DND-41 (cell line): ENCODE measurements at places on chromosomes 2 and 18.

- DNase-seq = no peak
These were observed 474.1 kb downstream of the IRS1 start for GRCh38 chr2:226325526-226325925.

- DNase-seq = no peak
These were observed 109.8 kb upstream of the ZNF516 start for GRCh38 chr18:76604935-76605240.

- no peak for DNase-seq
These were observed 33.0 kb upstream of the ACAA2 start for GRCh38 chr18:49846361-49846662.

- peak; percentile 53 for DNase-seq
These were observed 91.7 kb downstream of the DTNA start for GRCh38 chr18:34801774-34802173.

GRCh38 chr2:101823859-101824258, 126.4 kb downstream of the MAP4K4 start:
- DNase-seq = no peak

DNA sequence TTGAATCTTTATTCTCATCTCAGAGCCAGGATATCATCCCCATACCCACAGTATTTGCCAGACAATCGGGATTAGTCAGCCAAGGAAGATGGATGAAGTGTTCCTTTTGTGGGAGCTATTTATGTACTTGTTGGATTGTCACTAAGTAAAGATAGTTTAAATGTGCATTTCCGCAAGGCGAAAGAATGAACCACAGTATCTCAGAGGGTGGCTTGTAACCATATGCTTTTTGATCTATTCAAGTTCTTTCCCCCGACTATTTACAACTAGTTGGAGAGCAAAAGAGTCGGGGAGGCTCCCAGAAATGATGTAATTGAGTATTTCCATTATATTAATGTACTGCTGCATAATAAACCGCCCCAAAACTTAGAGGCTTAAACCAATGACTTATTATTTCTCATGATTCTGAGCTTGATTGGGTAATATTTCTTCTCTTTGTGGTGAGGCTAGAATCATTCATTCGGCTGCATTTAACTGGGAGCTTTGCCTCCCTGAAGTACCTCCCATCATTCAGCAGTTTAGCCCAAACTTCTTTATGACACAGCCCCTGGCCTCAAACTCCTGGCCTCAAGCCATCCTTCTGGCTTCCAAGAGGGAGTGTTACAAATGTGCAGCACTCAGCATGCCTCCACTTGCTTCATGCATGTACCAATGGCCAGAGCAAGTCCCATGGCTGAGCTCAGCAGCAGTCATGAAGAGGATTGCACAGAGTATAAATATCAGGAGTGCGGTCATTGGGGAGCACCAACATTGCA, 423.7 kb downstream of the METTL4 start:
- DNase-seq = no peak

DNA sequence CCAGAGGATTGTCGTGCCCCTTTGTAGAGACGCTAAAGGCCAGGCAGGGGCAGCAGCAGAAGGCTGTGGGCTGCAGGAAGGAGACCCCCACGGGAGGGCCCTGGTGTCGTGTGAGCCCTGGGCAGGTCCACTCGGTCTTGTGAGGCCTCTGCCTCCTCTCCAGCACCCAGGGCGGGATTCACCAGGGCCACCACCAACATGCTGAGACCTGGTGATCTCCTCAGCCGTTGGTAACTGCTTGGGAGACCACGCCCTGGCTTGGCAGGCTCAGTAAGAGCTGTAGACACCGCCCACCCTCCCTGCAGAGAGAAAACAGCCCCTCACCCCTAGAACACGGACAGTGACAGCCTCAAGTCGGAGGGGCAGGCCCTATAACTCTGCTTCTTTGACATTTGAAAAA, 21.1 kb downstream of the MBP start:
- peak; percentile 43 for DNase-seq

- no peak for DNase-seq
These were observed at the start of gene VSNL1 for GRCh38 chr2:17540093-17540812. TSS of gene VSNL1 (plus strand) at chr2:17540696. CDS start at chr2:17592075, 51,379 bp downstream.

DNA sequence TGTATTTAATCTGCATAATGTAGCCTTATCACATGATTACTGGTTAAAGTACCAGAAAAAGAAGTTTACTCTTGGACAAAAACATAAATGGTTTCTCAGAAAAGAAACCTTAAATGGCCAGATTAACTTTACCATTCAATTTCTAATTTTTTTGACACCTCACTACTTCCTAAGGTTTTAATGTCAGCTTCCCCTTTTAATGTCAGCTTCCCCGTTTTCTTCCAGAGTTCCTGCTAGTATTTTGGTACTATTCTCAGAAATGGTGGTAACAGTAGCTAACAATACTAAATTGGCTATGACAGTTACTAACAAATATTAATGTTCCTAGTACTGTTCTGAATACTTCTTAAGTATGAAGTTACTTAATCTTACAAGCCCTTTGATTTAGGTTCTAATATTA, 22.4 kb upstream of the SLC8A1 start:
- no peak for DNase-seq

- DNase-seq = no peak
These were observed 532.1 kb downstream of the FBXO15 start for GRCh38 chr18:73615506-73615905.

DNA sequence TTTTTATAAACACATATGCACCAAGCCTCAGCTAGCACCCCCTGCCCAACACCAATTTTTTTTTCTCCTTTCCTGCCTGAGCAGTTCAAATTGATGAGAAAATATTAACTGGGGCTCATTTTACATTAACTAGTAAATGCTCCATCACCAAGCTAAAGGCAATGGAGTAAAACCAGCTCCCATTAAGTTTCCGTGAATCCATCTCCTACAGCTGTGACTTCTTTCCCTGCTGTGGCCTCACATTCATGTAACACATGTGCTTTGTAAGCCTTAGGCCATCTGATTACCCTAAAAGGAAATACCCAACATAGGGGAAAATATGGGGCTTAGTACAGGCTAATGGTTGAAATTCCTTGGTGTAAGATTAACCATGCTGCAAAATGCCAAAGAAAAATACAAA, 60.8 kb downstream of the DNER start:
- DNase-seq = no peak

DNA sequence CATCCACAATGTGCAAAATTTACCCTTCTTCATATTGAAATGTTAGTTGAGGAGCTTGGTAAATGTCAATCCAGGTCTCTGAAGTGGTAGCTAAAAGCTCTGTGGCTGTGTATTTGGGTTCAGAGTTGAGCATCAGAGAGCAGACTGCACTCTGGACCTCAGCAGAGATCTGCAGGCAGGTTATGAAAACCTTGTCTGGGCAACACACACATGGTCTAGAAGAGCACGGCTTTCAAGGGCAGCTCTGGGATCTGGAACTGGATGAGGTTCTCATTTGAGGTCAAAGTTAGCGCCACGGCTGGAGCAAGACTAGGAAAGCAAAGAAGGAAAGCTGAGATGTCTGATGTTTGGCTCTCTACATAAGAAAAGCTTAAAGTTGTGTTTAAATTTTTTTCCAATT, 243.0 kb downstream of the SH3BP4 start:
- DNase-seq = no peak

GRCh38 chr2:161265874-161266273, 42.4 kb upstream of the PSMD14 start:
- no peak for DNase-seq

DNA sequence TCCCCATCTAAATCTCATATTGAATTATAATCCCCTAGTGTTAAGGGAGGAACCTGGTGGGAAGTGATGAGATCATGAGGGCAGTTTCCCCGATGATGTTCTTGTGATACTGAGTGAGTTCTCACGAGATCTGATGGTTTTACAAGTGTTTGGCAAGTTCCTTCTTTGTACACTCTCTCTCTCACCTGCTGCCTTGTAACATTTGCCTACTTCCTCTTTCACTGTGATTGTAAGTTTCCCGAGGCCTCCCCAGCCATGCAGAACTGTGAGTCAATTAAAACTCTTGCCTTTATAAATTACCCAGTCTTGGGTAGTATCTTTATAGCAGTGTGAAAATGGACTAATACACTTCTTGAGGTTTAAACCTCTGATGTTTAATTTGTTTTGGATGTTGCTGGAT, 177.5 kb downstream of the CD8B2 start:
- no peak for DNase-seq

- no peak for DNase-seq
These were observed 39.1 kb downstream of the CYRIA start for GRCh38 chr2:16626497-16626896.

DNA sequence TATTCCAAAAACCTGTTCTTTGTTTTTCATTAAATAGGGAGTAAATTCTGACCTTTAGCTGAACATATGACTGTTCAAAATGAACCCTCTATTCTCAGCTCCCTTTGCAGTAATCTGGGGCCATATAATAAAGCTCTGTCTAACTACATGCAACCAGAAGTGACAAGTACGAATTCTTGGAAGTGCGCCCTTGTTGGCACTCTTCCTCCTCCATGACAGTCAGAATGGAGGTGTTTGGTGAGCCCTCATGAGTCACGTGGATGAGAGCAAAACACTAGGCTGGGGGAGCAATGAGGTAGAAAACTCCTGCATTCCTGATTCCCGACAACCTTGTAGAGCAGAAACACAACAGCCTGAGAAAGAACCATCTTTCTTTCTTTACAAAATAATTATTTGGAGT, 552.9 kb downstream of the FBXO15 start:
- DNase-seq = no peak

- no peak for DNase-seq
These were observed 27.1 kb downstream of the ZNF519 start for GRCh38 chr18:14104906-14105748.

GRCh38 chr2:40406485-40407289, 45.2 kb downstream of the SLC8A1 start:
- peak; percentile 50 for DNase-seq

- no peak for DNase-seq
These were observed 30.9 kb upstream of the OSBPL6 start for GRCh38 chr2:178163395-178163794.

DNA sequence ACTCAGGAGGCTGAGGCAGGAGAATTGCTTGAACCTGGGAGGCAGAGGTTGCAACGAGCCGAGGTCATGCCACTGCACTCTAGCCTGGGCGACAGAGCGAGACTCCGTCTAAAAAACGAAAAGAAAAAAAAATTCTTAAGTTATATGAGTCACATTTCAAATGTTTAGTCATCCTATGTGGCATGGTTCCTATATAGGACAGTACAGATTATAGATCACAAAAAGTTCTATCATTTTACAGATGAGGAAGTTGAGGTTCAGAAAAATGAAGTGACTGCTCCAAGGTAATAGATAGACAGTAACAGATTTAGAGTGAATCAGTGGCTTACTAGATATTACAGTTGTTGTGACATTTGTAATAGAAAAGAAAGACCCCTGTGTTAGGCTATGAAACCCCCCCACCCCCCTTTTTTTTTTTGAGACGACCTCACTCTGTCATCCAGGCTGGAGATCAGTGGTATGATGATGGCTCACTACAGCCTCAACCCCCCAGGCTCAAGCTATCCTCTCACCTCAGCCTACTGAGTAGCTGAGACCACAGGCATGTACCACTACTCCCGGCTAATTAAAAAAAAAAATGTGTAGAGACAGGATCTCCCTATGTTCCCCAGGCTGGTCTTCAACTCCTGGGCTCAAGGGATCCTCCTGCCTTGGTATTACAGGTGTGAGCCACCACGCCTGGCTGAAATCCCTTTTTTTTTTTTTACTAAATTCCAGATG, 22.7 kb downstream of the PTPN4 start:
- DNase-seq = no peak

DNA sequence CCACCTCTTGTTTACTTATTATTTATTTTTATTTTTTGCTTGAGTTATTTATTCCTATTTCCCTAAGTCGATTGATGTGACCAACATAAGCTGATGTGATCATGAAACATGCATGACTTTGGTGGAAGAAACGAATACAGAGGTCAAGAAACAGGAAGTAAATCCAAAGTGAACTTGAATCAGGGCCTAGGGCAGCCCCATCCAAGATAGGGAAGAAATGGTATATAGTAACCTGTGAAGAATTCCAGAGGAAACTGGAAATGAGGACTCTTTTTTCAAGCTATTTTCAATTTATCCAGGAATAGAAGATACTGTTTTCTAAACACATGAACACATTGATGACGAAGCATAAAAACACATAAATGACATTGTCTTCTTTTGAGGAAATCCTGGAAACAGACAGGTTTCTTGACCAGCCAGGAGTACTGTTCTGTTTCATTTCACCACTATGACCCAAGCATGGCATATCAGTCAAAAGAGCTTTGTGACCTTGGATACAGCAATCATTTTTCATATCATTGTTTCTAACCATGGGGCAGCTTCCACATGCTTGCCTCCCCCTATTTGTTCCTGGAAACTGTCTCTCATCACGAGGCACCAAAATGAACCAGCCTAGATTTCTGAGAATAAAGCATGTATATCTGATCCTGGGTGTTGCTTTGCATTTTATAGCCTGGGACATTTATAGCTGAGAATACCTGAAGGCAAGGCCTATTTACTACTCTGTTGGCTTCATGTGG, 9.1 kb upstream of the LCLAT1 start:
- DNase-seq = no peak

GRCh38 chr2:226673314-226673723, 126.3 kb downstream of the IRS1 start:
- DNase-seq = peak; percentile 55

GRCh38 chr2:25548601-25549000, 124.8 kb downstream of the DTNB start:
- no peak for DNase-seq

DNA sequence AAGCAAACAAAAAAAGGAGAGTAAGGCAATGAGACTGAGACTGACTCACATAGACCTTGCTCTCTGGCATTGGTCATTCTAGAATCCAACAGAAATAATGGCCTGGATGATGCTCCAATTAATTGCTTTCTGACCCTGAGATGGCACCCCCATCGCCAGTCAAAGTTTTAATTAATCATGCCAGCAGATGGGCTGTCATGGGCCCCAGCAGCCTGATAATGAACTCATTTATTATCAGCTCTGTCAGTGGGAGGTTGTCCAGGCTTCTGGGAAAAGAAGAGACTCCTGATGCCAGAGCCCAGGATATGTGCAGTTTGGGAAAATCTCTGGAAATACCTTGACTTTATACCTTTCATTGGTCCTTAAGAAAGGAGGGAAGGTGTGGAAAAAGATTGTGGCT, 115.2 kb downstream of the XRCC5 start:
- DNase-seq = no peak

DNA sequence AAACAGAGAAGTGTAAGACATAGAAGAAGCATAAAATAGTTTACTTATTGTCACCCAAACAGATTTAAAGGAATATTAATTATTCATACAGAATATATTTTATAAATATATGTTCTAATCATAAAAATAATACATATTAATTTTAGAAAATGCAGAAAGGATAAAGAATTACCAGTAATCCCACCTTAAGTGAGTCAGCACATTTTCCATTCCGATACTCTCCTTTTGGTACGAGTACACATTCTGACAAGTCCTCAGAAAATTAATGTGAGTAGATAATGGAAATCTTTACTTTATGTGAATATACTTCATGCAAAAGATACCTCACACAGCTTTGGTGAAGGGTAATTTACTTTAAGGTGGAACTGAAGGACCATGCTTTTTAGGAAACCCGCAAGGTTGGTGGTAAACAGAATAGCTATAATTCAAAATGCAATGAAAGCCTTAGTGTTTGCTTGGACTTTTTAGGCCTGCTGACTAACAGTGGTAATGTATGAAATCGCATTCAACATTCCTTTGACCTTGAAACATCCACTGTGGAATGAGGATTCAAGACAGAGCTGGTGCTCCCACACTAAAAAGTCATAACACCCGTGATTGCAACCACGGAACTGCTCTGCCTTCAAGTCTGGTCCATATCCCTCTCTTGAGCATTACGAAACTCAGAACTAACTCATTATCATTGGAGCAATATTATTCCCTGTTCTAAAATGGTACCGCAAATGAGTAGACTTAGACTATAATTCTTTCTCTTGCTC, 28.1 kb upstream of the HTR2B start:
- no peak for DNase-seq

GRCh38 chr2:24721470-24721869, 71.7 kb downstream of the PTRHD1 start:
- no peak for DNase-seq
